Aorta (tissue), 5 donors: ENCODE measurements at places on chromosomes 11 and 22. TPM values are rescaled to one million over a fixed set of nuclear protein-coding genes. Genes with fewer than 3 reads are reported as not detected.

The MYEOV gene
- total RNA-seq: 0.52 TPM

The SUSD2 gene
- total RNA-seq: 11.2 TPM

The PANX3 gene
- total RNA-seq: not detected

The FOLR3 gene
- total RNA-seq: not detected

- H3K36me3 ChIP-seq: no peaks in the 10 kb centered on the region
- no peaks in the 10 kb centered on the region for H3K27me3 ChIP-seq
- H3K4me3 ChIP-seq: no peak overlapping the region
- DNase-seq: no peak
- H3K4me1 ChIP-seq: no peaks in the 10 kb centered on the region
- H3K27ac ChIP-seq: no peak overlapping the region
Measured at GRCh38 chr11:64178203-64178602, 7.8 kb upstream of the STIP1 start.

DNA sequence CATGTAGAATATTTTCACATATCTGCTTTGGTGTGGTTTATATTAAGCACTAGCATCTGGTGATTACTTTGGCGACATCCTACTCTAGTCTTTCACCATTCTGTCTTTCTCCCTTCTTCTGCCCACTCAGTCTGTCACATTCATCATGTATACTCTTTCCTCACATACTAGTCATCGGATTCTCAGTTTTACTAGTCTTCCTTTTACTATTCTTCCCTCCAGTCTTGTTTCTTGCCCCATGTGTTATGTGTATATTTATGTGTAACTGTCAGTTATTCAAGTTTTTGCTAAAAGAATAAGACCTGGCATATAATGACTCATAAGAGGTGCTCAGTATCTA is 4.6 kb upstream of the DIXDC1 start:
- no peak overlapping the region for H3K27ac ChIP-seq
- no peak for DNase-seq
- H3K36me3 ChIP-seq: no peaks in the 10 kb centered on the region
- no peak overlapping the region for H3K4me3 ChIP-seq
- no peaks in the 10 kb centered on the region for H3K4me1 ChIP-seq

DNA sequence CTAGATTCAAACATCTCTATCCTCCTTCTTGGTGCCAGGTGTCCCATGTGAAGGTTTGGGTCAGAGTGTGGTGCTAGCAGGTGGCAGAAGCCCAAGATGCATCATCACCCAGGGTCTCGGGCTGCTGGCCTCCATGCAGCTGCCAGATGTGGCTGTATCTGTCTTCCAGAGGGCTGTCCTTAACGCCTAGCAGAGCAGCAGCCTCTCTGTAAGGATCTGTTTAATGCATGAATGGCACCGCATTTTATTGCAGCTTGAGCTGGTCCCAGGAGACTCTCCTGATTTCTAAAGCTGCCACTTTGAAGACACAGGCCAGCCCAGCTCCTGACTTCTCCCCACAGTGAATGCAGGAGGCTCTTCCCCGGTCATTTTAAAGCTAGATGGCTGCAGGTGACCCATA is 26.3 kb downstream of the SLC1A2 start:
- no peak for DNase-seq
- H3K27ac ChIP-seq: no peak overlapping the region
- H3K27me3 ChIP-seq: no peaks in the 10 kb centered on the region

- no peaks in the 10 kb centered on the region for H3K27me3 ChIP-seq
- DNase-seq: no peak
- no peak overlapping the region for H3K4me3 ChIP-seq
- no peaks in the 10 kb centered on the region for H3K4me1 ChIP-seq
- no peak overlapping the region for H3K27ac ChIP-seq
Measured at GRCh38 chr11:61598886-61599868, 18.3 kb upstream of the SYT7 start.

DNA sequence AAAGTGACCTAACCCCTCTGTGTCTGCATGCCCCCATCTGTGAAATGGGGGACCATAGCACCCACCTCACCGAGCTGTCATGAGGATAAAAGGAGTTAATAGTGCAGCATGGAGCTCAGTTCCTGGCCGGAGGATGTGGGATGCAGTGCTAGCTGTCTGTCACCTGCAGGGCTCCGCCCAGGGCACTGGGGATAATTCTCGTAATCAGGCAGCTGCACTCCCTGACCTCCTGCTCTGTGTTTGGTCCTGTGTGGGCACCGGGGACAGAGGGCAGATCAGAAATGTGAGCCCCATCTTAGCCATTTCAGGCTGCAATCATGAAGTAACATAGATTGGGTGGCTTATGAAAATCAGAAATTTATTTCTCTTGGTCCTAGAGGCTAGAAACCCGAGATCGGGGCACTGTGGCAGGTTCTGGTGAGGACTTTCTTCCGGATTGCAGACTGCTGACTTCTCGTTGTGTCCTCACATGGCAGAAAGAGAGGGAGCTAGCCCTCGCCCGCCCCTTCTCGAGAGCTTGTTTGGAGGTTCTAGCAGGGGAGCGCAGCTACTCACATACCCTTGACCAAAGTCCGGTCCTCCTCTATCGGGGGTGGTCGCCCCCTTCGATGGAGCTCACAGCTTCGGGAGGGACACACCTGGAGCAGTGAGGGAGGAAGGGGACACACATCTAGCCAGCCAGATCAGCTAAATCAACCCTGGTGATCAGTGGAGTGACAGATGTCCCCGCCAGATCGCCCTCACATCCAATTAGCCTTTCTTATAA is 3.2 kb downstream of the KCTD17 start:
- peaks cover 5% of the 10 kb centered on the region for H3K36me3 ChIP-seq
- no peak overlapping the region for H3K4me3 ChIP-seq
- no peak overlapping the region for H3K27ac ChIP-seq
- no peaks in the 10 kb centered on the region for H3K4me1 ChIP-seq

- no peaks in the 10 kb centered on the region for H3K27me3 ChIP-seq
- no peak overlapping the region for H3K4me3 ChIP-seq
- DNase-seq: no peak
Measured at GRCh38 chr11:13290221-13290980, 12.8 kb downstream of the BMAL1 start.

- H3K4me3 ChIP-seq: no peak overlapping the region
- H3K4me1 ChIP-seq: peaks cover 3% of the 10 kb centered on the region
- DNase-seq: no peak
Measured at GRCh38 chr11:44763121-44763820, 36.5 kb downstream of the TSPAN18 start.

GRCh38 chr11:76269661-76270261 is 63.5 kb upstream of the WNT11 start:
- no peak overlapping the region for H3K27ac ChIP-seq
- H3K36me3 ChIP-seq: no peaks in the 10 kb centered on the region
- no peak for DNase-seq
- H3K27me3 ChIP-seq: no peaks in the 10 kb centered on the region

DNA sequence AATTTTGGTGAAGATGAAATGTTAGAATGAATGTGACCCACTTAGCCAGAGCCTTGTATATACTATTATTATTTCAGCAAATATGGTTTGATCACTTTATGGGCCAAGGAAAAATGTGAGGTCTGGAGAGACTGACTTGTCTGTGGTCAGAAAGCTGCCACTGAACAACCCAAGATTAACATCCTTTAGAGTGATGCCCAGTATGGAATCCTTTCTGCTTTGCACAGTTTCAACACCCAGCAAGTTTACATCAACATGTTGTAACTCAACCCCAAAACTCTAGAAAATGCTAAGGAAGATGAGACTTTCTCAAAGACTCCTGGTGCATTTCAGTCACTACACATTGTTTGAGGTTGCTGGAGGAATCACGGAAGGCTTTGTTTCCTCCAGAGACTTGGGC is 107.7 kb downstream of the SNX19 start:
- DNase-seq: no peak
- H3K27me3 ChIP-seq: no peaks in the 10 kb centered on the region
- no peaks in the 10 kb centered on the region for H3K4me1 ChIP-seq
- no peak overlapping the region for H3K27ac ChIP-seq
- no peaks in the 10 kb centered on the region for H3K36me3 ChIP-seq

DNA sequence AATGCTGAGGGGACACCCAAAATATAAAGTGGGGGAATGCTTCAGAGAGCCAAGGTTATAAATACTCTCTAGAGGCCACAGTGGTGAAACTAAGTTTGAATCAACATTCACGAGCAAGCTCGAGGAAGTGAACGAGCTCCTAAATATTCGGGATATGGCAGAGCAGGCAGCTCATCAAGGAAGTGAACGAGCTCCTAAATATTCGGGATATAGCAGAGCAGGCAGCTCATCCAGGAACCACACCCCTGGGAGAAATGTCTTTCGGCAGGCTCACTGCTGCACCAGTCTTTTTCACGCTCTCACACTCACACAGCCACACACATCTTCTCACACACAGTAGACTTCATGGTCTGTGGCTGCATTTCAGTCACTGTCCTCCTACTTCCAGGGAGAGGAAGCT is 787.5 kb downstream of the OPCML start:
- no peaks in the 10 kb centered on the region for H3K36me3 ChIP-seq
- H3K27ac ChIP-seq: no peak overlapping the region
- H3K4me1 ChIP-seq: no peaks in the 10 kb centered on the region
- DNase-seq: no peak
- no peaks in the 10 kb centered on the region for H3K27me3 ChIP-seq

- H3K27me3 ChIP-seq: no peaks in the 10 kb centered on the region
- H3K4me3 ChIP-seq: no peak overlapping the region
- H3K36me3 ChIP-seq: no peaks in the 10 kb centered on the region
- H3K4me1 ChIP-seq: no peaks in the 10 kb centered on the region
Measured at GRCh38 chr22:26170112-26170492, 840 bp downstream of the SEZ6L start.
